ENCODE measurements at places on chromosomes 4 and X.

DNA sequence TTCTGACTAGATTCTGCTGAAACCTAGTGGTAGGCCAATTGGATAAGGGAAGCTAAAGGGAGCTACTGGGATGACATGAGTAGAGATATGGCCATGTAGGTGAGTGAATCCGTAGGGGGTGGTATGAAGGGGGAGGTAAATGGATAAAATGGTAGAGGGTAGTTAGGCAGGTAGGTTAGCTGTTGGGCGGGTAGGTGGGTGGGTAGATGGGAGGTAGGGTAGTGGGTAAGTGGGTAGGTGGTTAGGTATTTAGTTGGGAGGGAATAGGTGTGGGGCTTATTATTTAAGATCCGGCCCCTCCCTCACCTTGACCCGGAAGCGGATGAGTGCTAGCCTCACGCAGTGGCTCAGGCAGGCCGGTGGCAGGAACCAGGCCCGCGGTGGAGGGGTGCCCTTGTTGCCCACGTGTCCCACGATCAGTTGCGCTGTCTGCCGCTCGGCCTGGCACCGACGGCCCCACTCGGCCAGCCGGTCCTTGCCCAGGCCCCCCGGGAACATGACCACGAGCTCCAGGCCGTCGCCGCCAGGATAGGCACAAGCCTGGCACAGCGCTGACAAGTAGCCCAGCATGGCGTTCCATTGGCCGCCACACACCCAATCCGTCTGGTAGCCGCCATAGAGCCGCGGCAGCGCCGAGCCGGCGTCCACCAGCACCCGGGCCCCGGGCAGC, 725 bp downstream of the FAM120C start:
- peak; percentile 25 for DNase-seq

DNA sequence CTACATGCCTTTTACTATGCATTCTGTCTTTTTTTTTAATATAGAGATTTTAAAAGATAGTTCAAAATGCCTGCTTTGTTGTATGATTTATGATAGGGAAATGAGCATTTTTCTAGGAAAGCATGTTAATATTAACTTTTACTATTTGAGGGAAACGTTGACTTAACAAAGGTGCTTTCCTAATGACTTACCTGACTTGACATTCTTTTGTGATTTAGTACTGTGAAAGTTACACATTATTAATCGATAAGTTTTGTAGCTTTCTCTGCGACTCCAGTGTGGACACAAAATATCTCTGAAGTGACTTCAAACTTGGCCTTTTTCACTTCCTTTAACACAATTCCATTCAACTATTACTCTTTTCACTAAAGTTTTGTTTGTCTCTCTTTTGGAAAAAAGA, 184.3 kb downstream of the GC start:
- no peak for DNase-seq

DNA sequence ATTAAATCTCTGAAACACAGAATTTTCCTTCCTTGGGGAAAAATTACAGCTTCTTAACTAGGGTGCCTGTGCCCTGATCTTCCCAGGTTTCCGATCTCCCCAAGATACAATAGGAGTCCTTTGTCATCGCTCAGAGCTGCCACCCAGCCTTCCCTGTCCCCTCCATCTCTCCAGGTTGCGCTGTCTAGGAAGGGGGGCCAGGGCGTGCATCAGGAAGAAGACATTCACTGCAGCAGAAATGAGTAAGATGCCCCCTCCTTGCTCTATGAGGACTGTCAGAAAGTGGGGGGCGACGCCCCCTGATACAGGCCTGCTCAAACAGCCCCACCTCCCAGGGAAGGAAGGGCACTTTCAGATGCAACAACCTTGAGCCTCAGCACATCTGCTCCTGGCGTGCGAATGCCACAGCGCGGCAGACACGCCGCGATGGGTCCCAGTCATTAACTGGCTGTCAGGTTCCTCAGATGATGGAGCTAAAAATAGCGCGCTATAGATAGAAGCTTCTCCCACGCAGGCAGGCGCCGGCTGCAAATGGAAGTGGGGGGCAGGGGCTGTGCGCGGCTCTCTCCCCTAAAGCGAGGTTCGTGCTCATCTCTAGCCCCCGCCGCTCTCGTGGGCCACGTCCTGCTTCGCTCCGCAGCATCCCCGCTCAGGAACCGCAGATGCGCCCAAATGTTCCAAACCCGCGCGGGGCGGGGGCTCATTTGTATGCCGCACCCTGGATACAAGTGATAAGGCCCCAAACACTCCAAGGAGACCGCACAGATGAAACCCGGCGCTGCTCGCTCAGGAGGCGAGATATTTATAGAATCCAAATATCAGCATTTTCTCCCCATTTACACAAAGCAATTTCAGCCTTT, 57.6 kb upstream of the LGI2 start:
- DNase-seq: no peak

DNA sequence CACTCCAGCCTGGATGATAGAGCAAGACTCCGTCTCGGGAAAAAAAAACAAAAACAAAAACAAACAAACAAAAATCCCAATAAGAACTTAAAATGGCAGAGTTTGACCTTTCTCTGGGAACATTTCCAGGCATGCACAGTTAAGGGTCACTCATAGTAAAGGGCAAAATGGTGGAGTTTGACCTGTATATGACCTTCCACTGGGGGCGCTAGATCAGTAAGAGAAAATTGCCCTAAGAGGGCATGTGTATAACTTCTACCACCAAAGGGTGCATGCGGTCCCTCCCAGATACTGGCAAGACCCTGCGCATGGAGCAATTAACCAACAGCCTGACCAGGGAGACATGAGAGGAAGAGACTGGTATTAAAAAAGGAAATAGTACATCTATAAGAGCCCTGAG, 177.2 kb downstream of the MOSPD2 start:
- no peak for DNase-seq

DNA sequence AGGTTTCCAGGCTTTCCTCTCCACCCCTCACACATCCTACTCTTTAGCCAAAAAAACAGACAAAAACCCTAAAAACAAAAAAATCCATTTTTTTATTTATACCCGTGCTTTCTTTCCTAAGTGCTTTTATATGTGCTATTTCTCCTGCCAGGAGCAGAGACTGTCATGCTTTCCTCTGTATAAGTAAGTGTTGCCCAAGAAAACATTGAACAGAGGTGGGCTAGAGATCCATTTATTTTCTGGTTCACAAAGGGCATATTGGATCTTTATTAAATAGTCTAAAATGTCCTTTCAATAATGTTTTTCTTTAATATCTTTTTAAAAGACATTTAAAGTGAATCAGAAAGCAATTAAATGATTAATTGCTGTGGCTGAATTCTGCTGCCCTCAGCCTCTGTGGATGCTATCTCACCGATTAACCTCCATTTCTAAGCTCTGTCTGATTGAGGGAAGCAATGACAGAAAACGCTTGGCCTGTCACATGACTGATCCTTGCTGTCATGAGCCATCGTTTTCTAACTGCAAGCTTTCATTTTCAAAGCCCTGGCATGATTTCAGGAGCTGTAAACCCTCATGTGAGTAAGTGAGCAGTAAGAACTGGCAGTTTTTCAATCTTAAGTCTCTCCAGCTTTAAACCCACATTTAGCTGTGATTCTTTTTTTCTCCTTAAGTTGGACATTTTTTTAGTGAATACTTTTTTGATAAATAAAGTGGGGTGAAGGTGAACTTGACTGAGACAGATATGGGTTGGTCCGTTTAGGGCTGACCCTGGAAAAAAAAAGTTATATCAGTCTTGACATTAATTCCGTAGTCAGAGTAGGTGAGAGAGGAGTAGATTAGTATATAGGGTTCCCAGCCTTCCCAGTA, 180.7 kb upstream of the PGRMC2 start:
- no peak for DNase-seq

DNA sequence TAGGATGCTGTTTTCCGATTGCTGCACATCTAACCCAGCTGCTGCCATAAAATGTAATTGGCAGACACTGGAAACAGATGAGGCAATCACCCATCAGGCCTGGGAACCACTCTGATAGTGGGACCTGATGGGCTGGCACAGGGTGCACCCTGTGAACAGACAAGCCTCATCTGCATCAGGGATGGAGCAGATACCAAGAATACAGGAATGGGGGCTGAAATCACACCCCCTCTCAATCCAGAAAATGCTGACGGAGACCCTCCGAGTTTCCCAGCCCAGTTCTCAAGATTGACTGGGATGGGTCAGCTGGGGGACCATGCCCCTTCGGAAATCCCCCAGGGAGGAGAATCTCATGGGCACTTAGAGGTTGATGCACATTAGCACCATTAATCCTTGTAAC, 28.8 kb upstream of the PPP2R2C start:
- no peak for DNase-seq

DNA sequence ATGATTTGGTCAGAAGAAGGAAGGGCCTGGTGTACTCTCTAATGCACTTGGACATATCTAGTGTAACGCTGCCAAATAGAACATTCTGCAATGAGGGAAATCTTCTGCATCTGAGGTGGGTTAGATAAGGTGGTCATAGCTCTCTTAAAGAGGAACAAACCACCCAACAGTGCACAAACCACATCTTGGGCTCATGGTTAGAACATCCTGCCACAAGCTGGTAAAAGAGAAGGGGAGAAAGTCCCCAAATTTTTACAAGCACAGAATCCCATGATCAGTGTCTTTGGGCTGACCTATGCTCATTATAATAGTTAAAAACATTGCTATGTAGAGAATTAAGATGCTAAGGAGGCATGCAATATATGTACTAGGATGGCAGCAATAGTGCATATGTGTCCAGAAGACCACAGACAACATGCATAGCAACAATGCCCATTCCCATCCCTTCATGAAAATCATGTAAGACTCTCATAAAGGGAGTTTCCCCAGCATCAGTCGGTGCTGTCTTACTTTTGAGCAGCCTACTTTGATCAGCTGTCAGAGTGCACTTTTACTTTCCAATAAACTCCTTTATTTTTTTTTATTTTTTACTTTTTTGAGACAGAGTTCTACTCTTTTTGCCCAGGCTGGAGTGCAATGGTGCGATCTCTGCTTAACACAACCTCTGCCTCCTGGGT, 99.7 kb upstream of the SLC7A11 start:
- no peak for DNase-seq

GRCh38 chr4:153204728-153205648, 745 bp downstream of the TRIM2 start:
- DNase-seq: peak; percentile 12

GRCh38 chr4:189081826-189082225, 858.8 kb upstream of the FRG1 start:
- DNase-seq: no peak

DNA sequence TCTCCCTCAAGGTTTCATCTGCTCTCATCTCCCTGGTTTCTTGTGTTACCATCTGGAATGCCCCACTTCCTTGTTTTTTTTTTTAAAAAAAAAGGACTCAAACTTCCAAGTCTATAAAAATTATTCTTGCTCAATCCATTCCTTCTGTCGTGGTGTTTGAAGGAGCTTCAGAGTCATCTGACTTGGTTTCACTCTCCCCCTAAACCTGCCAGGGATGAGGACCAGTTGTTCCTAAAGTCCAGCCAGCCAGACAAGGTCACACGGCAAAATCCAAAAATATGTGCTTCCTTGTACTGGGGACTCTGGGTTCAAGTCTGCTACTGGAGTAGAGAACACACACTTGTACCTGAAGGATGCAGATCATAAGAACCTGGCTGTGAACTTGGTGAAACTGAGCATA, 84.5 kb upstream of the GPM6B start:
- DNase-seq: no peak

Data from T-helper 2 cell (primary cell).